ENCODE measurements at places on chromosomes 6 and 20.

DNA sequence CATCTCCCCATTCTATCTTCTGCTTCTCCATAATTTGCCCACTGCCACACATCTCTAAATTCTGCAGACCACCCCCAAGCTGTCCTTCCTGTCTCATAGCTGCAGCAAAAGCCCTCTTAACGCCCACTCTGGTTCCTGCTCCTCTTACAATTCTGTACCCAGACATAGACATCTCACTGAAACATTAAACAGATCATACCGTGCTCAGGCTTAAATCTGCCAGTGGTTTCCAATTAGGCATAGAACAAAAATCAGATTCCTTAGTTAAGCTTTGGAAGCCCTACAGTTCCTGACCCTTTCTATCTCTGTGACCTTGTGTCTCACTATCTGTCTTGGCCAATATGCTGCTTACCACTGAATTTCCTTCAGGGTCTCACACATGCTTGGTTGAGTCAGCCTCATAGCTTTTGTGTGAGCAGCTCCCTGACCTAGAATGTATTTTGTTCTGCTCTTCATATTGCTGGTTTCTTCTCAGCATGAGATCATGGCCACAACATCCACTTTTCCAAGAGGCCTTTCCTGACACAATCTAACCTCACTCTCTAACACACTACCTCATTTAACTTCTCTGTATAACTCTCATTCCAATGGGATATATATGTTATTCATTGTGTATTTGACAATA, 749.7 kb downstream of the MAFB start:
- no peak for DNase-seq

- DNase-seq, result no peak
Observed at GRCh38 chr20:20687319-20687718, 25.1 kb downstream of the RALGAPA2 start.

GRCh38 chr20:56765172-56766073, 136.3 kb downstream of the TFAP2C start:
- no peak for DNase-seq

GRCh38 chr20:11387189-11387754, 530.4 kb upstream of the BTBD3 start:
- no peak for DNase-seq

DNA sequence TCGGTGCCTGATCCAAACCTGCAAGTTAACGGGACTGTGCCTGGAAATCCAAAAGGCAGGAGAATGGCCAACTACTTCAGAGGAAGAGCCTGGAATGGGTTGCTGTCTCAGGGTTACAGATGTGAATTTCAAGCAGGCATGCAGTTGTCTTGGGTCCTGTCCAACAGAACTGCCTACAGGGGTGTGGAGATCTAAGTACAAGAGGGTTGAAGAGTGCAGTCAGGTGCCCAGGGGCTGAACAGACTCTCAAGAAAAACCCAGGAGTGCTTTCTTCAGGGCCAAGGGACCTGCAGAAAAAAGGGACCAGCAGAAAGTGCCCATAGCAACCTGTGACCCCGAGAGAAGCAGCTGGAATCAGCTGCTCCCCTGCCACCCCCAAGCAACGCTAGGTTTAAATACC, 71.0 kb downstream of the PREP start:
- DNase-seq, result no peak

- no peak for DNase-seq
Observed at GRCh38 chr6:13005994-13006393, 289.4 kb downstream of the PHACTR1 start.

DNA sequence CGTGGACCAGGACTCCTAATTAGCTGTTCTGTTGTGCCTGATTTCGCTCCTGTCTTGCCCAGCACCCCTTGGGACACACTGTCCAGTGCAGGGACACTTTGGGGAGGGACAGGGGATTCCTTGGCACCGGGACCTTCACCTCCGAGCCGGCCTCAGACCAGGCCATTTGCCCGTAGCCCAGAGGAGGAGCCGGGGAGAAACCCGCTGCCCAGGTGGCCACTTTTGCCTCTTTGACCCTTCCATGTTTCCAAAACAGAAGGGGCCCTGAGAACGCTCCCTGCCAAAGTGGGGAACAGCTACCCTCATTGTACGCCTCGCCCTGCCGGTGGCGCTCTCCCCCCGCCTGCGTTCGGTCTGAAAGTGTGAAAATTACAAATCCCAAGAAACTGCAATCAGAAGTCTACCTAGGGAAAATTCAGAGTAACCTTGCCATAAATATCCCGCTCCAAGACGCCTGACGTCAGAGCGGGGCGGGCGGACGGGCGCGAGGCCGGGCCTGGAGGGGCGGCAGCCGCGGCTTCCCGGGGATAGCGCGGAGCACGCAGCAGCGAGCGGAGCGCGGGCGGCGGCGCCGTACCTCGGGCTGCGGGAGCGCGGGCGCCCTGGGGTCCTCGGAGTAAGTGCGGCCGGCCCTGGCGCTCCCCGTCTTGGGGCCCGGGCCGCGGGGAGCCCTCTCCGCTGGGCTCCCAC, at the start of gene DAAM2:
Gene DAAM2, plus strand, starts transcription at position 527 of the 690 bp plus-strand sequence. CDS start 63,927 bp downstream, outside the sequence.
- peak; percentile 84 for DNase-seq

GRCh38 chr20:43710370-43711044, 16.3 kb downstream of the GTSF1L start:
- no peak for DNase-seq

GRCh38 chr6:78867020-78867369, 356 bp upstream of the IRAK1BP1 start:
- no peak for DNase-seq

DNA sequence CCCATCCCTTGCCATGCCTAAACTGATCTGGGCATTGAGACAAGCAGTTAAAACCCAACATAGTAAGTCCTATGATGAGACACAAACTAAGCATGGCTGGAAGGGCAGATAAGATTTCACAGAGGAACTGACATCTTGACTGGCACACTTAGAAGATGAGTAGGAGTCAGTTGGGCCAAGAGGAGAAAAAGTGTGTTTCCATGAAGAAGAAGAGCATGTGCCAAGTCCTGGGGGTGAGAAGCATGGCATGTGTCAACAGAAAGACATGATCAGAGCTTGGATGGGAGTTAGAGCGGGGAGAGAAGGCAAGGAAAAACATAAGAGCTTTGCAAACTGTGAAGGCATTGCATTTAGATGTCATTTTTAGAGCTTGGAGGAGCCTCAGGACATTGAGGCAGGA, 68.0 kb downstream of the ESR1 start:
- DNase-seq, result no peak

DNA sequence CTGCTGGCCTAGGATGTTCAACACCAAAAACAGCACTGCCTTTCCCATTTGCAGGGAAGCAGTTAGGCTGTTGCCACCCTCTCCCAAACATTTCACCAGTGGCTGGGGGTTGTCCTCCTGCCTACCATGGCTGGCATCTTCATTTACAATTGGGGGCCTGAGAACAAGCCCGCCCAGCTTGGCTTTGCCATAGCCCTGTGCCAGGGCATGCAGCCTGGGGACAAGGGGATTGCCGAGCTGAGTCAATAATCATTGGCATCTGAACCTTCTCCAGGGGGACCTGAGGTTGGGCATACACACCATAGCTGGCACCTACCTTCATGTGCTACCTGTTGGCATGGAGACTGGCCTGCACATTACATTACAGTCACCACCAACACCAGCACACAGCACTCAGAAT, 345.1 kb downstream of the KHDRBS2 start:
- no peak for DNase-seq

GRCh38 chr6:166530211-166531095, 56.0 kb downstream of the RAMACL start:
- no peak for DNase-seq

- no peak for DNase-seq
Observed at GRCh38 chr6:35736982-35737412, at the start of gene ARMC12. TSS of gene ARMC12 (plus strand) at chr6:35737032. CDS start at chr6:35737109, 77 bp downstream.

GRCh38 chr6:64411226-64411625, 775.6 kb downstream of the PHF3 start:
- DNase-seq, result no peak

- DNase-seq, result no peak
Observed at GRCh38 chr6:42436825-42437224, 14.9 kb downstream of the TRERF1 start.

DNA sequence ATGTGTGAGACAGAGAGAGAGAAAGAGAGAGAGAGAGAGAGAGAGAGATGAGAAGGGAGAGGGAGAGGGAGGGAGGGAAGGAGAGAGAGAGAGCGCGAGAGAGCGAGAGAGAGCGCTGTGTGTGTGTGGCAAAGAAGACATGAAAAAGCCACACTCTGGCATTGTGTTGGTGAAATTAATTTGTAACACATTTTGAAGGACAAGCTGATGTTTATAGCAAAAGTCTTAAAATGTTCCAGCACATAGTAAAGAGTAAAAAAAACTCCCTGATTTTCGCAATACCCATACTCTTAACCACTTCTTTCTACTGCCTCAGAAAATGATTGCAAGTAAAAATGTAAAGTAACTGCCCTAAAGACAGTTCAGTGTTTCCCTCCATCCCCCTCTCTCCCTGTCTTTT, 56.7 kb downstream of the SLC22A1 start:
- DNase-seq, result no peak

DNA sequence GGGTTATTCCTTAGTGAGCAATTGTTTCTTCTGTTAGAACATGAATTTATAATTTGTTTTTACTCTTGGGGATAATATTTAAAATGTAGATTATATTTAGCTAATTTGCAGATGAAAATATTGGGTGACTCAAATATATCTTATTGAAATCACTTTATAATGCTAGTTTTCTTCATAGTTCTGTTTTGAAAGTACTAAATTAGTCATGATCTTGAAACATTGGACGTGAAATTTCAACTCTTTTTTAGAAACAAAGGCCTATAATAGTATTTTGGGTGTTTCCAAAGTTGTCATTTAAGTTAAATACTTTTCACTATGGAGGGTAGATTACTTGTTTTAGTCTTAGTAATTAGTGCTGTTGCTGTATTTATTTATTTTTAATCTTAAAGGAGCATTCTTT, 250.9 kb downstream of the UTRN start:
- no peak for DNase-seq

DNA sequence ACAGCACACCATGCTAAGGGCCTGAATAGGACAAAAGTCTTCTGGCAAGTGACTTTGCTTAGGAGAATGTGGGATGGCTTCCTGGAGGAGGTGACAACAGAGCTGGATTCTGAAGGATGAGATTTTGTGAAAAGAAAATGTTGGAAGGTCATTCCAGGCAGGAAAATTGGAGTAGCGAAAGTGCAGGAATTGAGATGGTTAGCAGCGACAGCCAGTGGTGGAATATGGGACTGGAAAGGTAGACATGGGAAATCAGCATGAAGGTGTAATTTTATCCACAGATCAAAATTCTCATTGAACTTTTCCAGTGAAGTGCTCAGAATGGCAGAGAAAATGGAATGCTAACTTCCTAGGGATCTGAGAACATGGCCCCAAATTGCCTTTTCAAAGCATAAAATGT, 5.7 kb upstream of the BACH2 start:
- DNase-seq, result no peak

DNA sequence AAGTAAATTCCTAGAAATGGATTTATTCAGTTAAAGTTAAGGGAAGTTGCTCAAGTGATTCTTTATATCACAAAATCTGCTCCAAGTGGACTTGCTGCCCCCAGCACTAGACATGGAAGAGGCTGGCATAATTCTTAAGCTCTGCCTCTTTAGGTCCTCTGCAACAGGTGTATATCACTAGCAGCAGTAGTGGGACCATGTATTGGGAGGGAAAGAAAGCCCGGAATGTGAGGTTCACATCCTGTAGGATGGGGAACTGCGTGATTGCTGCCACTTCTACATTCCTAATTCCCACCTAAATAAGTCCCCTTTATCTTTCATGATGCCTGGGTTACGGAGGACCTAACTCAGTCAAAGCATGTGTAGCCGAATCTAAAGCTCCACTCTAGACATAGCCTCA, 13.2 kb downstream of the SPATS1 start:
- DNase-seq, result no peak

DNA sequence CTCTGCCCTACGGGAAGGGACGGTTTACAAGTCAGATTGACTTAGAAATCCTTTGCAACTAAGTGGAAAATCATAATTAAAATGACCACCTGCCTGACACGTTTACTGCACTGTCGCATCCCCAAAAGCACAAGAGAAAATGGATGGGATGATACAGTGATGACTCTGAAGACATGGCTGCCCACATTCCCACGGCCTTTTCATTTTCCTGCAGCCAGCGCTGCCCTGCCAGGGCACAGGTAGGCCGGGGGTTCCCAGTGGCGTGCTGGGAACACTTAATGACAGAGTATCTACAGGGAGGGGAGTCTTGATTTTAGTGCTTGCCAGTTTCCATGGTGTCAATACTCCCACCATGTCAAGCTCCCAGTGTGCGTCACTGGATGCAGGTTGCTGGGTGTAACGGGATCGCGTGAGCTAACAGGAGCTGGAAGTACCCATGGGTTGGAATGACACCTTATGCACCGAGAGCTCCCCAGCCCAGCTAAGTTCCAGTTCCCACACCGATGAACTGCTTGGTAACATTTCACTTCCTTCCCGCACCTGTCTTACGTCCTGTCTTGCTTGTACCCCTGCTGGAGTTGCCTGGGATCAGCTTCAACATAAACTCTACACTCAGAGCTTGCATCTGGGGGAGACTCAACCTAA, 129.0 kb downstream of the ANKRD60 start:
- DNase-seq, result peak; percentile 38

GRCh38 chr20:31707994-31708735, 14.5 kb downstream of the BCL2L1 start:
- peak; percentile 66 for DNase-seq

GRCh38 chr6:2403546-2403945, 158.1 kb upstream of the GMDS start:
- no peak for DNase-seq

- DNase-seq, result no peak
Observed at GRCh38 chr20:25019381-25020155, 27.0 kb upstream of the APMAP start.

DNA sequence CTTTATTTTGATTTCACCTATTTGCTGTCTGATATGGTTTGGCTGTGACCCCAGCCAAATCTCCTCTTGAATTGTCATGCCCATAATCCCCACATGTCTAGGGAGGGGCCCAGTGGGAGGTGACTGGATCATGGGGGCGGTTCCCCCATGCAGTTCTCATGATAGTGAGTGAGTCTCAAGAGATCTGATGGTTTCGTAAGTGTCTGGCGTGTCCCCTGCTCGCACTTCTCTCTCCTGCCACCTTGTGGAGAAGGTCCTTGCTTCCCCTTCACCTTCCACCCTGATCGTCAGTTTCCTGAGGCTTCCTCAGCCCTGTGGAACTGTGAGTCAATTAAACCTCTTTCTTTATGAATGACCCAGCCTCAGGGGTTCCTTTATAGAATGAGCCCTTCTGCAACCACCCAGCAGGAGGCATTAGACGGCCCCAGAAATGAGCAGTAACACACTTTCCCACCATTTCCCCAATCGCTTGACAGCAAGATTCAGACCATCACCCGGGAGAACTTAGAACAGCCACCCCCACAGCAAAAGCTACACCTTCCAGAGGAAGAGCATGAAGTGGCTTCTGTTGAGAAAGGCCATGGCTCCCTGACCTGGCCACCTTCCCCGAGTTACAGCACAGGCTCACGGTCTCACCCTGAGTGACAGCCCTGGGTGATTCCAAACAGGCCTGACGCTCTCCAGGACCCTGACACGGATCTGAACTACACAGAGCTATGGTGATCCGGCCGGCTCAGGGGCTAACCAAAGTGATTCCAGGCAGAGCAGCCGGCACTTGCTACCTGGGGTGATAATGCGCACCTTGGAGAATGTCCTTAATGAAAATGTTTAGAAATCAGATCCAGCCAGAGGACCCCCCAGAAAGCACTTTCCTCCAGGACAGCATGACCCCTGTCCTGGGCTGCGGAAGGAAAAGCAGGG, 131.2 kb upstream of the CDH4 start:
- no peak for DNase-seq

GRCh38 chr6:7282097-7282906, 30.7 kb downstream of the SSR1 start:
- DNase-seq, result no peak

Measured in right forelimb (tissue), 1 donor.